ENCODE measurements at places on chromosomes 1 and 21. TPM values are rescaled to one million over a fixed set of nuclear protein-coding genes. Genes with fewer than 3 reads are reported as not detected.

The SLAMF8 gene
- total RNA-seq: 0.30 TPM

The VSIG8 gene
- not detected for total RNA-seq

The HES2 gene
- not detected for total RNA-seq

The TAS1R3 gene
- 0.58 TPM for total RNA-seq

The DEPDC1 gene
- not detected for total RNA-seq

The SPATA21 gene
- not detected for total RNA-seq

The SLC45A1 gene
- total RNA-seq: 0.60 TPM

The SYNJ1 gene
- total RNA-seq: 10.7 TPM

The ALG14 gene
- total RNA-seq: 0.27 TPM

The BEND5 gene
- total RNA-seq: 13.1 TPM

The CD247 gene
- 331 TPM for total RNA-seq

The GJA9 gene
- not detected for total RNA-seq

The NUDT4B gene
- total RNA-seq: not detected

The EEIG2 gene
- 11.0 TPM for total RNA-seq

The RIMS3 gene
- 0.64 TPM for total RNA-seq

The CCDC27 gene
- not detected for total RNA-seq

The LCE1E gene
- not detected for total RNA-seq

The NPL gene
- total RNA-seq: 1.3 TPM

The IGSF3 gene
- total RNA-seq: not detected

The SPATA45 gene
- total RNA-seq: not detected

The DCLRE1B gene
- 9.1 TPM for total RNA-seq

The SPTA1 gene
- not detected for total RNA-seq

The FAM72A gene
- total RNA-seq: not detected

The KCNH1 gene
- total RNA-seq: not detected

The PROX1 gene
- not detected for total RNA-seq

The TMEM240 gene
- total RNA-seq: 1.3 TPM

The CELA3B gene
- not detected for total RNA-seq

The NR1I3 gene
- not detected for total RNA-seq

The CHODL gene
- total RNA-seq: not detected

The TLR5 gene
- 1.2 TPM for total RNA-seq

The MORC3 gene
- 52.1 TPM for total RNA-seq

The SCAMP3 gene
- 48.5 TPM for total RNA-seq

The GBP3 gene
- 21.6 TPM for total RNA-seq

The AMPD1 gene
- not detected for total RNA-seq

The ELAPOR1 gene
- 5.0 TPM for total RNA-seq

The CFHR1 gene
- not detected for total RNA-seq

The GREM2 gene
- total RNA-seq: not detected

The SELP gene
- total RNA-seq: 0.81 TPM

The KCNE2 gene
- total RNA-seq: not detected

The FNDC10 gene
- 1.6 TPM for total RNA-seq

The SLC44A3 gene
- total RNA-seq: not detected

Measured in CD8-positive, alpha-beta T cell (primary cell).